ENCODE measurements at places on chromosomes 6 and 20.

DNA sequence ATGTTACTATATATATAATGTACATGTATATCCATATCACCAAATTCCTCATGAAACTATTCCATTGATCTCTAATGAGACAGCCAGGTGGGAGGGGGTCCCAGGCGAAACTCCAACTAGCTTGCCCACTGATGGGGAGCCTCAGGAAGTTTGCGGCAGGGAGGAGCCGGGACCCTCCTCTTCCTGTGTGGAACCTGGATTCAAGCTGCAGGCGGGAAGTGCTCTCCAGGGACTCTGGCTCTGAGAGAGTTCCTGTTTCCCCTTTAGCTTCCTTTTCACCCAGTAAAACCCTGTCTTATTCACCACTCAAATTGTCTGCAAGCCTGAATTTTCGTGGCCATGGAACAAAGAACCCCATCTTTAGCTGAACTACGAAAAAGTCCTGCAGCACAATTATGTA, 152.2 kb downstream of the OPN5 start:
- DNase-seq = no peak

DNA sequence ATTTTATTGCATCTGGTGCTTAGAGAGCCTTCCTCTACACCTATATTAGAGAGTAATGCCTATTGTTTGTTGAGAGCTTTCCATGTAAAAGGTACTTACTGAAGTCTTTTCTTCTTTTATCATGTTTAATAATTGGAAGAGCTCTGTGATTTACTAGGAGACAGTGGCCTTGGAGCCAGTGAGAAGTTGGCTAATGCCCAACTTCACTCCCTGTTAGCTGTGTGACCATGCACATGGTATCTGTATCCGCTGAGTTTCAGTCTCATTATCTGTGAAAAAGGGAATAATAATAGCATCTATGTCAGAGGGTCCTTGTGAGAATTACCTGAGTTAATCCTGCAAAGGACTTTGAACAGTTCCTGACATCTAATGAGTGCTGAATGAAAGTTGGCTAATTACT, 105.0 kb downstream of the CD109 start:
- no peak for DNase-seq

- DNase-seq = peak; percentile 70
Observed at GRCh38 chr6:169725125-169726048, 1.1 kb upstream of the PHF10 start.

GRCh38 chr6:75273009-75273408, 11.6 kb downstream of the TMEM30A start:
- no peak for DNase-seq

DNA sequence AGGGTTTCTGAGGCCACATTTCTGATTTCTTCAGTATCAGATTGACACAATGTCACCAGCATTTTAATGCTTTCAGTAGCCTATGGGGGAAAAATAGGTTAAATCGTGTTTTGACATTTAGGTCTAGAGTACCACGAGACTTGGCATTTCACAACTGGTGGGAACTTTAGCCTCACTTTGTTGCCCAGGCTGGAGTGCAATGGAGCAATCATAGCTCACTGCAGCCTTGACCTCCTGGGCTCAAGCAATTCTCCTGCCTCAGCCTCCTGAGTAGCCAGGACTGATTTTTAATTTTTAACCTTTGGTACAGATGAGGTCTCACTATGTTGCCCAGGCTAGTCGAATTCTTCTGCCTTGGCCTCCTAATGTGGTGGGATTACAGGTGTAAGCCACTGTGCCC, 11.0 kb upstream of the ARMH2 start:
- DNase-seq = no peak

DNA sequence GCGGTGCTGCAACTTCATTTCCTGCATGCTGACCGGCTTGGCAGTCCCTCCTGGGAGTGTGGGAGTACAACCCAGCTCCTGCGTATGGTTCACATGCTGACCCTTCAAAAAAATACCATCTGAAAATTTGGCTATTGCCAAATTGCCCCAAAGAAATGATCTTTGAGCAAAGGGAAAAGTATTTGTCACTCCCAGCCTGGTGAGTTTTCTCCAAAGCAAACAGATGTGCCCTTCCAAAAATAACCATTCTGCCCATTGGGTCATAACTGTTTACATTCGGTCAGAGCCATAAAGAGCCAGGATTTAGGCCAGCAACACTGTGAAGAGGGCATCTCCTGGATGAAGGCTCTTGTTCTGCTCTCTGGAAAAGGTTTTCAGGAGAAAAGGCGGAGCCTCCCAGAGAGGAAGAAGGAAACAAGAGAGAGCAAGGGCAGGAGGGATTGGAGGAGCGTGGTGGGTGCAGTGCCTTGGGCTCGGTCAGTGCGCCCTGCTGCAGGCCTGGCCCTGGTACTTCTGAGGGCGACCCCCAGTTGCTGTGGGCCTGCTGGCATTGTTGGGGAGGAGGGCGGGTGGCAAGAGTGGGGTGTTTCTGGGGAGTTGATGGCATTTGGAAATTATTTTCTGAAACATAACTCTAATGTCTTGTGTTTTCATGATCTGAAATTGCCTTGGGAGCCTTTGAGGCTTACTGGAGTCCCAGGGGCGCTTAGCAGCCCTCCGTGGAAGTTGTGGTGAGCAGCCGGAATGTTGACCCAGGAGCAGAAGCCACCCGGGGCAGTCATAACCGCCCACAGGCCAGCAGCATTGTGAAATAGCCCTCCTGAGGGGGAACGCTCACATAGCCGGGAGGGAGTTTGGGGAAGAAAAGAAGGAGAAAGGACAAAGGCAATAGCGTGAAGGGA, 248.4 kb downstream of the MYLK4 start:
- DNase-seq = no peak

GRCh38 chr20:36460648-36461599, 80.4 kb upstream of the MYL9 start:
- peak; percentile 85 for DNase-seq

DNA sequence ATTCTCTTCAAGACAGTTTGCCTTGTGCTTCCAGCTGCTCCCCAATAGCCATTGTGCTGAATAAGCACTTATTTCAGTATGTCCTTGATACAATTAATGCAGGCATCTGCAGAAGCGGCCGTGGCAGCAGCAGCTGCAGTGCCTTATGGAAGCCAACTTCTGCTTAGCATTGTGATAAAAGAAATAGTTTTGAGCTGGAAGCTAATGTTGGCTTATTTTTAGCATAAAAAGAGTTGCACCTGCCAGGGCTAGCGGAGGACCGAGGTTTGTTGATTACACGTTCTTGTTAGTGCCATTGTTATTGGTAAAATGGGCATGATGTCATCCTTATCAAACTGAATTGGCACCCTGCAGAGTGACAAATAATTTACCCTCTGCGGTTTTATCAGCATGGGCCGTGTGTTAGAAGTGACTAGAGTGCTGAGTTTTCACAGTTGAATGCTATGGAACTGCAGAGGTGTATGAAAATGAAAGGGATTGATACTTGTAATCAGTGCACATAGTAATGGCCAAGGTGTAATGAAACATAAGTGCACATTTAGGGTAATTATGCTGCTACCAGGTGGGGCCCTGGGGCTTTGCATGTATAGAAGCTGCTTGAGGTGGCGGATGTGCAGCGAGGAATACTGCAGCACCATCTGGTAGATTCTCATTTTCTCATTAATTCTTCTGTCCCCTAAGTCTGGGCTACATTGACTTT, 334.3 kb downstream of the CDKAL1 start:
- no peak for DNase-seq

DNA sequence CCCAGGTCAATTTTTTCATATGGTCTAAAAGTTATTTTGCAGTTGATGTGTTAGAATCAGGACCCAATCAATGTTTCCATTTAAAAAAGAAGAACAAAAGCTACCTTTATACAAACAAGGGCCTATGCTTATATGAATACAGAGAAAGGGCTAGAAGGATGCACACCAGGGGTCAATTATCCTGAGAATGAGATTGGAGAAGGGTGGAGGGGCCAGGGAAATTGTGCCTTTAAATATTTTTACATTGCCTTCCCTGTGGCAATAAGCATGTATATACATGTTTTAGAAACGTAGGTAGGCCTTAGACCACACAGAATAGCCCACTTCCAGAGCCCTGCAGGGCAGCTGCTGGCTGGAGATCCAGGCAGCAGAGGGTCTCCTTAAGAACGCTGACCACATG, 12.7 kb downstream of the EXOC2 start:
- no peak for DNase-seq

- no peak for DNase-seq
Observed at GRCh38 chr6:7402716-7403115, 13.1 kb downstream of the RIOK1 start.

- peak; percentile 47 for DNase-seq
Observed at GRCh38 chr6:42226161-42226611, 8.5 kb upstream of the MRPS10 start.

DNA sequence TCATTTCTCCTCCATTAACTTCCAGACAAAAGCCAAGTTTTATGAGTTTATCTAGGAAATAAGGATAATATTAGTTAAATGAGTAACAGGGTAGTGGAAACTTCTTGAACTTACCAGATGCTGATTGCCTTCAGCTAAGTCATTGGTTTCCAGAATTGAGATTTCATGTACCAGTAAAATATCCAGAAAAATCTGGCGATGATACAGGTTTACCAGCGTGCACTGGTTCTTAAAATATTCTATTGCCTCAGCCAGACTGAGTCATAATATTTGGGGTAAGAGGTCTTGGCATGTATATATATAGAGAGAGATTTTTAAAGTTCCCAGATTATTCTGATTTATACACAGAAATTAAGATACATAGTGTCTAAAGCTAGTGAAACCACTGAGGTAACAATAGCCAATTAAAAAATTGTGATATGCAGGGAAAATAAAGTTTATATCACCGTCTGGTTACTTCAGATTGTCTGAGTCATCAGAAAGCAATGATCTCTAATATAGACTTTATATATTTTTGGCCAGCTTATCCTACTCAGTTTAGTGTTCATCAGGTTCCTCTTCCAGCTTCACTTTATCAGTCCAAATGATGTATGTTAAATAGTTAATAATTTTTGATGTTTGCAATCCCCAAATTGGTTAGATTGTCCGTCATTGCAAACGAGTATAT, 39.5 kb upstream of the SDHAF4 start:
- DNase-seq = peak; percentile 79

- DNase-seq = no peak
Observed at GRCh38 chr20:37796121-37796520, 102.3 kb downstream of the CTNNBL1 start.

DNA sequence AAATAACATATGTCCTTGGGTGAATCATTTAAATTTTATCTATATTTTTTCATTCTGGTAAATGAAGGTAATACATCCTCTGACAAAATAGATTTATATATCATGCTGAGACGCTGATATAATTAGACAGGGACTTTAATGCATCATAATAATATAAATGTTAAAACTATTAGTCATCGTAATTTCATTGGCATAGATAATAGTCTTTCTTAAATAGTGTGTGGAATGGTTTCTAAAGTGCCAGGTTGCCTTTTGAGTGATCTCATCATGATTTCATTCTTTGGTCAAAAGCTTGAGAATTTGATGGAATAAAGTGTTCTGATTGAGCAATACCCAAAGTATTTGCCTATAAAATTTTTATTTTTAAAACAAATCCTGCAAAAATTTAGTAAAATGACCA, 43.2 kb upstream of the BMP5 start:
- DNase-seq = peak; percentile 72

GRCh38 chr6:21595285-21596144, 2.0 kb downstream of the SOX4 start:
- DNase-seq = peak; percentile 32

Measured in fibroblast of the aortic adventitia (primary cell).